ENCODE measurements at places on chromosomes 16 and 17.

DNA sequence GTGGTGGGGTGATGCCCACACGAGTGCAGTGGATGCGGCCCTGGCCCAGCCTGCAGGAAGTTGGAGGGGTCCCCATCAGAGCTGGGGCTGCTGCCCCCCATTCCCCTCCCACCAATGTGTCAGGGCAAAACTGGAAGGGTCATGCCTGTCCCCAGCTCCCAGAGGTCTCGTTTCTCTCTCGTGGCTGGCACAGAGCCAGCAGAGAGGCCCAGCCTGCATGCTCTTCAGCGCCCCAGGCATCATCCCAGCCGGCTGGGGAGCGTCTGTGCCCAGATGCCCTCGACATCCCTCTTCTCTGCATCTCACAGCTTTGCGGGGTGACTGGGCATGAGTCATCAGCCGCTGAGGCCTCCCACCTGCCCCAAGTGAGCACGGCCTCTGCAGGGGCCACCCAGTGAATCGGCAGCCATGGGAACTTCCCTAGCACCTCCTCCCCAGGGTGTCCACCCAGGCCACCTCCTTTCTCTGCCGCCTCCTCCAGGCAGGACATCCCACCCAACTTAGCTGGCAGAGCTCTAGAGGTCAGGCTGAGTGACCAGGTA, 9.8 kb upstream of the CSNK1D start:
- DNase-seq: no peak

GRCh38 chr17:29948448-29949215, 7.2 kb downstream of the EFCAB5 start:
- DNase-seq: no peak

GRCh38 chr16:85593494-85594221, 19.5 kb upstream of the GSE1 start:
- peak; percentile 59 for DNase-seq

DNA sequence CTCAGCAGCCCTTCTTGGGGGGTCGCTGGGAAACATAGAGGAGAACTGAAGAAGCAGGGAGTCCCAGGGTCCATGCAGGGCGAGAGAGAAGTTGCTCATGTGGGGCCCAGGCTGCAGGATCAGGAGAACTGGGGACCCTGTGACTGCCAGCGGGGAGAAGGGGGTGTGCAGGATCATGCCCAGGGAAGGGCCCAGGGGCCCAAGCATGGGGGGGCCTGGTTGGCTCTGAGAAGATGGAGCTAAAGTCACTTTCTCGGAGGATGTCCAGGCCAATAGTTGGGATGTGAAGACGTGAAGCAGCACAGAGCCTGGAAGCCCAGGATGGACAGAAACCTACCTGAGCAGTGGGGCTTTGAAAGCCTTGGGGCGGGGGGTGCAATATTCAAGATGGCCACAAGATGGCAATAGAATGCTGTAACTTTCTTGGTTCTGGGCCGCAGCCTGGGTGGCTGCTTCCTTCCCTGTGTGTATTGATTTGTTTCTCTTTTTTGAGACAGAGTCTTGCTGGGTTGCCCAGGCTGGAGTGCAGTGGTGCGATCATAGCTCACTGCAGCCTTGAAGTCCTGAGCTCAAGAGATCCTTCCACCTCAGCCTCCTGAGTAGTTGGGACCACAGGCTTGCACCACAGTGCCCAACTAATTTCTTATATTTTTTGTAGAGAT, 3.4 kb downstream of the STH start:
- peak; percentile 24 for DNase-seq

GRCh38 chr16:81266680-81267095, 28.2 kb downstream of the BCO1 start:
- no peak for DNase-seq

- DNase-seq: no peak
These were observed 8.6 kb downstream of the BRD7 start for GRCh38 chr16:50360033-50360778.

- no peak for DNase-seq
These were observed 256.5 kb upstream of the TNRC6C start for GRCh38 chr17:77701996-77702395.

DNA sequence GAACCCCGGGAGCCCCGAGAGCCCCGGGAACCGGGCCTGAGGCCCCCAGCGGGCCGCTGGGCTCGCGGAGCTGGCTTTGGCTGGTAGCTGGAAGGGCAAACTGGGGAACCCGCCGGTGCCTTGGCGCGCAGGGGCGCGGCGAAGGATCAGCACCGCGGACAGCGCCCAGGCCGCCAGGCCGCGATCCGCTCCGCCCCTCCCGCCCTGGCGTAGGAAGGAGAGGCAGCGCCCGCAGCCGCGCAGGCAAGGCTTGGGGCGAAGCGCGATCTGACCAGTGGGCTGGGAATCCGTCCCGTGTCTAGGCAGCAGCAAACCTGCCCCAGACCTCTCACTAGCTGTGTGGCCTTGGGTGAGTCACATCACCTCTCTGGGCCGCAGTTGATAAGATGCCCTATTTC, 331 bp upstream of the CCDC92B start:
- no peak for DNase-seq

- no peak for DNase-seq
These were observed 13.5 kb upstream of the DHRS13 start for GRCh38 chr17:28916302-28916934.

DNA sequence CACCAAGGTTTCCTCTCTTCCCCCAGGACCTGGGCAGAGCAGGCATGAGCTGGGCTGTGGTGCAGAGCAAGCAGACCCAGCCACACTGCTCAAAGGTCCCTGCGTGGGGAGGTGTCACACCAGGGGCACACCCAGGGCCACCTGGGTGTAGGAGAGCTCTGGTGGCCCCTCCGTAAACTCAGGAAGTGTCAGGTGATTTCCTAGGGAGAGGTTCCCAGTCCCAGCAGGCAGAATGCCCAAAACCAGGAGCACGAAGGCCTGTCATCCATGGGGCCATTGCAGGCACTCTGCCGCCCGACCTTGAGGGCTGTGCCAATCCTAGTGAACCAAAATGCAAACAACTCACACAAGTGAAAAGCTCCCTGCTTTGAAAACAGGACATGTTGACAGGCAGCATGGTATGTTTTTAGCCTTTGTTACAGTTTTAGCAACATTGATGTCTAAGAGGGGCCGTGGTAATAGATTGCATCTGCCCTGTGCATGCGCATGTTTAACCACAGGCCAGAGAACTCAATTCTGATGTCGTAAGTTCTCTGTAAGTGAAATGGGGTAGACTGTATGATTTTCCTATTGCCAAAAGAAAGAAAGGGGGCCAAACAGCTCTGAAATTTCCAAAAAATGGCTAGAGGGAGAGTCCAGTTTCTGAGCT, 21.3 kb downstream of the CIBAR2 start:
- no peak for DNase-seq

- DNase-seq: no peak
These were observed 101.6 kb downstream of the MSI2 start for GRCh38 chr17:57357830-57358430.

GRCh38 chr16:87070657-87071056, 246.5 kb downstream of the C16orf95 start:
- DNase-seq: no peak

DNA sequence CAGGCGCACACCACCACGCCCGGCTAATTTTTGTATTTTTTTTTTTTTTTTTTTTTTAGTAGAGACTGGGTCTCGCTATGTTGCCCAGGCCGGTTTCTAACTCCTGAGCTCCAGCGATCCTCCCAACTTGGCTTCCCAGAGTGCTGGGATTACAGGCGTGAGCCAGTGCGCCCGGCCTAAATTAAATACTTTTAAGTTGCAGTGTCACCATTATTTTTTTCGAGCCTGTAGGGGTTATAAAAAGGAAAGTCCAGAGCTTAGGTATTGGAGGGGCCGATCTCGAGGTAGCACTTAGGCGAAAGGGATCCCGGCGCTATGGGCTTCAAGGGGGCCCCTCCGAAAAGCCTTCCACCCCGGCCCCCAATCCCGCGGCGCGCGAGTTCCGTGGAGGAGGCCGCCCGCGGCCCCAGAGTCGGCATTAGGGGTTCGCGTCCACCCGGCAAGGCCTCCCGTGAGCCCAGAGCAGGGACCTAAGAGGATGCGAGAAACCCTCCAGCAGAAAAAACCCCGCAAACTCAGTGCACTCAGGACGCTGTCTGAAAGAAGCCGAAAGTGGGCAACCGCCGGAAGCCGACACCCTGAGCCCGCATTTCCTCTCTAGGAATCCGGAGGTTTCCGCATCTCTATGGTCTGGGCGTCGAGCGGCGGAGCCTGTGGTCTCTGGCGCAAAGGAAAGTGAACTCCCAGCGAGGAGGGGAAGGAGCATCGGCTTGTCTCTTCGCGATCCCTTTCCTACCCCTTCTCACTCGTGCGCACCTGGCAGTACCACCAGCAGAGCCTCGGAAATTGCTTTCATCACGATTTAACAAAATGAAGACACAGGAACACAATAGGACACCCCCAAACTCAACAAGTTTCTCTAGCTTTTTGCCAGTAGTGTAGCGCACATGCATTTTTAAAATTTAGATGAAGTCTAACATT, 14.1 kb upstream of the RGS9 start:
- peak; percentile 71 for DNase-seq

GRCh38 chr16:58026139-58026704, 668 bp downstream of the MMP15 start:
- no peak for DNase-seq

DNA sequence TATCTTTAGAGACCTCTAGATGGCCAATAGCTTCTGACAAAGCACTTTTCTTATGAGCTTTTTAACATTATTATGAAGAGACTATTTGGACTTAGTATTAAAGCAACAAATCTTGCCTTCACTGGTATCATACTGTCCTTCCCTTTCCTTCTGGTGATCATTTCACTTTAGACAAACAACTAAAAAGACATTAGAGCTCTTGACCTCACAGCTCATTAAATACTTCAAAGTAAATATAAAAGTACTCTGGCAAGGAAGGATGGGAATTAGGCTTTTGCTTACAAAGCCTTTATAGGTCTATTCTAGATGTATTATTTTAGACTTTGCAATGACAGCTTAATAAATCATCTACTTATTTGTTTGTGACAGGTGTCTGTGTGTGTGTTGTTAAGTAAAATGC, 11.1 kb downstream of the STXBP4 start:
- DNase-seq: no peak

- no peak for DNase-seq
These were observed 148.8 kb downstream of the ENGASE start for GRCh38 chr17:79223471-79223870.

DNA sequence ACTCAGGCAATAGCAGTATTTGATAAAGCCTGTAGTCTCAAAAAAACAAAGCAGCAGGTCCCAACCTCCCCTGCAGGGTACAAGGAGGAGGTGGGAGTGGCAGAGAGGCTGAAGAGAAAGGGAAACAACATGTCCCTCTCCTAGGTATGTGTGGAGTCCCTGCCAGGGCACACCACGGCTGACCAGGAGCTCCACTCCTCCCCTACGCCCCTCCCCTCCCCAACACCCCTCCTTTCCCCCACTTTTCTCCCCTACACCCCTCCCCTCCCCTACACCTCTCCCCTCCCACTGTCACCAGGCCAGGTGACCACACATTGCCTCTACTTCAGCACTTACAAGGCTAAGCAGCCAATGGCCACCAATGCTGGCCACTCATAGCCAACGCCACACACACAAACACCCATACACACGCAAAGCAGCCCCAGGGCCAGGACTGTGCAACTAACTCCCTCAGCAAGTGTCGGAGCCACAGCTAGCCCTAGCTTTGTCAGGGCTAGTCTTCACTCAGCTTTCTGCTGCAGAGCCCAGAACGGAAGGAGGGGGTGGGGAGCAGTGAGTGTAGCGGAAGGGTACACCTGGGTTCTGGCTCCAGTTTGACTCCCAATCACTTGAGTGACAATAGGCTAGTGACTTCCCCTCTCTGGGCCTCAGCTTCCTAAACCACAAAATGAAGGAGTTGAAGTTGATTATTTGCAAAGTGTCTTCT, 8.2 kb downstream of the CAVIN1 start:
- no peak for DNase-seq

- DNase-seq: no peak
These were observed 68.2 kb downstream of the RAB11FIP4 start for GRCh38 chr17:31459716-31460115.

DNA sequence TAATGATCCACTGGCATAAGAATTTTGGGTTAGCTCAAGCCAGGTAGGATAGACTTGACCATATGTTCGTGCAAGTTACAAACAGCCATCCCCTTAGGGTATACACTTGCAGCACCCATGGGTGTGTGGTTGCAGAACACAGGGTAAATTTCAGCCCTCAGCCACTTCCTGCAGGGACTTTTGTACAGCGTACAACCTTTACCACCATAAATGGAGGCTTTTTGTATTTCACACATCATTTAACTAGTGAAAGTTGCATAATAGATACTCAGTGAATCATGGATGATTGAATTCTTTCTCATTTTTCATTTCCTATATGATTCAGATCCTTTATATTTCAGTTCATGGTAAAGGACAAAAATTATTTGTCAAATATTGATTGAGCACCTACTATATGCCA, 473.9 kb downstream of the CDH13 start:
- no peak for DNase-seq

- peak; percentile 9 for DNase-seq
These were observed 51.3 kb downstream of the FTO start for GRCh38 chr16:53755026-53755910.

GRCh38 chr17:68937890-68938514, 17.2 kb downstream of the ABCA8 start:
- no peak for DNase-seq

DNA sequence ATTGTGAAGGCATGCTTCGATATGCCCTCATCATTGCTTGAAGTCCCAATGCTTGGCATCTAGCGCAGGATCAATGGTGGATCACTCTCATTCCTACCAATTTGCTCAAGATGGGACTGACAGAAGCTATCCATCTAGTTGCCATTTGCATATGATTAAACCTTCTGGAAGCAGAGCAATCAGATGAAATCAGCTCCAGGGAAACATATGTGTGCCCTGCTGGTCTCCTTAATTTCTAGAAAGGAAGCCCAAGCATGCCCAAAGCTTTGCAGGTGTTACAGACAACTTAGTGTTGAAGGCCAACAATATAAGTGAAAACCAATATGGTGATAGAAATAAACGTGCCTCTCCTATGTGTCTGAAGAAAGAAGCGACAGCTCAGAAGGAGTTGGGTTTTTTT, 350.0 kb upstream of the ERCC4 start:
- no peak for DNase-seq

DNA sequence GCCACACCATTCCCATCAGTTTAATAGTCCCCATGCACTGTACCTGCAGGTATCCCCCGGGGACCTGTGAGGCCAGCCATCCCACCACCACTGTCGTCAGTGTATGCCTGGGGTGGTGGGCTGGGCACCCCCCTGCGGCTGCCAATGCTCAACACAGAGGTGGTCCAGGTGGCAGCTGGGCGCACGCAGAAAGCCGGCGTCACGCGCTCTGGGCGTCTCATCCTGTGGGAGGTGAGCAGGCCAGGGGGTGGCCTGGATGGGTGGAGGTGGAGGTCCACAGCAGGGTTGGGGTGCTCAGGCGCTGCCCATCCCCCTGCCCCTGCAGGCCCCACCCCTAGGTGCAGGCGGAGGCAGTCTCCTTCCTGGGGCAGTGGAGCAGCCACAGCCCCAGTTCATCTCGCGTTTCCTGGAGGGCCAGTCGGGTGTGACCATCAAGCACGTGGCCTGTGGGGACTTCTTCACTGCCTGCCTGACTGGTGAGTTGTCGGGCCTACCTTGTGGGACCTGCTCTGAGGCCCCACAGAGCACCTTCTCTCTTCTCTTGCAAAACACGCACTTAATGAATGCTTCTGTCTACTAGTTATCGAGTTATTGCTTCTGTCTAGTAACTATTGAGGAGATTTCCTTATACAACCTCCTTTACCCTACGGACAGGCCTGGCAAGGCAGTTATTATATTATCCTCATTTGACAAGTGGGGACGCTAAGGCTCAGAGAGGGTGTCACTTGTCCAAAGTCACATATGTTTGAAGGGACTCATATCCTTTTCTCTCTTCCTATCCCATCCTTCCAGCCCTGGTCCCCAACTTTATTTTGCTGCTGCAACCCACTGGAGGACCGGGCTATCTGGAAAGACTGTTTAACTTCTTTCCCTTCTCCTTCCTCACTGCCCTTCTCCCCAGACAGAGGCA, 5.8 kb upstream of the TRAF4 start:
- no peak for DNase-seq
